Stromal cell of bone marrow (primary cell): ENCODE measurements at places on chromosomes 7 and 10.

GRCh38 chr10:11414314-11415038 is 197.0 kb downstream of the USP6NL start:
- no peak for DNase-seq

- DNase-seq = no peak
Observed at GRCh38 chr7:98399890-98400541, 874 bp downstream of the BAIAP2L1 start.

DNA sequence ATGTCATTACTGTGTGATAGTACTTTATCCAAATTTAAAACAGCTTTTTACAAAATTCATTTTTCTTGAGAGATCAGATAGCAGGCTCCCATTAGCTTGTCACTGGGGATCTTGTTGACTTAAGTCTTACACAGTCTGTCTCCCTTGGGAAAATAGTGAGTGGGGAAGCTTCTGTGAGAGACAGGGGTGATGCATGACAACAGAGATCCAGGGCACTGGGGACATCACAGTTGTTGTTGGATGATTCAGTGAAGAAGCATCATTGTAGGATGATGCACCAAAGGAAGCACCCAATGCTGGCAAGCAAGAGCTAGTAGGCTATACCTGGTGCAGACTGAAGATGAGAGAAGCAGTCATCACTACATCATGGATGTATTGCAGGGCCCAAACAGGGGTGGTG is 284.7 kb downstream of the HDAC9 start:
- DNase-seq = no peak

DNA sequence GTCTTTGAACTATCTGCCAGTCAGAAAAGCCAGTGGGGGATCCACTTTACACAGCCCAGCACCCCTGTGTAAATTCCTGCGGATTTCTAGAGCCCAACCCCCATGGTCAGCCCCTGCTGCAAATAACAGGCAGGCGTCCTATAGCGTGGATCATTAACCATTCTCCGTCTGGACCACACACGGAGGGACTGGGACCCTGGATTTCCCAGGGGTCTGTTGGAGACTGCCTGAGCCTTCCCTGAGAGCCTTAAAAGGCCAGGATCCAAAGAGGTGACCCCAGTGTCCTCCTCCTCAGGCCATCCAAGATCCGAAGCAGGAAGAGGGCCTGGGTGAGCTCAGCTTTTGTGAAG is 11.2 kb upstream of the GRID1 start:
- DNase-seq = no peak

DNA sequence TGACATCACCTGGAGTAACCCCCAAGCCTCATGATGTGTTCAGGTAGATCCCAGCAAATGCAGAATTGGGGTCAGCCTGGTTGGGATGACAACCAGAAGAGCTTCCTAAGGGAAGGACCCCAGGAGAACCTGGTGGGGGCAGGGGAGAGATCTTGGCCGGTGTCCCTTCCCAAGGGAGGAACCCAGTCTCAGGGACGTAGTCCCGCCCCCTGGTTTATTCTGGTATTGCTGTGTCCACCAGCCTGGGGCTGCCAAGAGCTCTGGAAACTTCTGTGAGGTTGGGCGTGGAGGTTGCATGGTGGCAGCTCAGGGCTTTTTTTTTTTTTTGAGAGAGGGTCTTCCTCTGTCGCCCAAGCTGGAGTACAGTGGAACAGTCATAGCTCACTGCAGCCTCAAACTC is 19.4 kb downstream of the GTF2IRD1 start:
- no peak for DNase-seq

GRCh38 chr10:131181456-131181855 is 130.1 kb downstream of the TCERG1L start:
- no peak for DNase-seq

DNA sequence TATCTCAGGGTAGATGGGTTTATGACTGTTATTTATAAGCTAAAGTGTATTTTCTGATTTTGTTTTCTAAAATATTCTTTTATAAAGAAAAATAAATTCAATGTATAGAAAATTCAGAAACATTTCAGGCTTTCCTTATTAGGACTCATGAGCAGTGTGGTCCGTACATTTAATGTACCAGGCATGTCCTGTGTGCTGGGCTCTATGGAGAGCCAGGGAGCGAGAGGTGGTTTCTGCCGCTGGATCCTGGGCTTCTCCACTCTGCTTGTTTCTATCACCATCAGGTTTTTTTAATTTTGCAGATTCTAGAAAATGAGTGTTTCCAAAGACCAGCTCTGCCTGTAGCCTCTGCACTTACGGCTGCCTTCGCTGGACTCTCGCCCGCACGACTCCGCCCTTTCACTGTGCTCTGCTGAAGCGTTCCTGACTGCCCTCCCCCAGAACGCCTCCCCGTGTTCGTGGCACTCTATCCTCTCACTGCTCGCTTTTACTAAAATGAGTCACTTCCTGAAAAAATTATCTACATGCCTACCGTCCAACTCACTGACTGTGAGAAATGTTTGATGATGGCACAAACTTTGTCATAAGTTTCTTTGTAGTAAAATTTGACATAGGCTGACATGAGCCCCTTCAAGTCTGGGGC is 188.5 kb downstream of the ZMYND11 start:
- peak; percentile 96 for DNase-seq

DNA sequence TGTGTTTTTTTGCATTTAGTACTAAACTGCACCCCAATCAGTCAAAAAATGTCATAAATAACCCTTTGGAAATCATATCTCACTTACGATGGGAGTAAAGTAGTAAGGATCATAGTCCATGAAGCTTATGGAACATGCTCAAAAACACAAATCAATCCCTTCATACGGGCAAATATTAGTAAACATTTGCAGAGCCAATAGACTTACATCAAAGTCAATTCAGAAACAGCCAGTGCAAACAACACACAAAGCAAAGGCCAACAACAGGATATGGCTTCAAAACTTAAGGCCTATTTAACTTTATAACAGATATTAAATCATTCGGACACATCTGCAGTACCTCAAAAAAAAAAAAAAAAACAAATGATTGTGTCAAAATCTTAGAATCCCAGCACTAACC is 32.1 kb downstream of the SGCE start:
- DNase-seq = no peak

DNA sequence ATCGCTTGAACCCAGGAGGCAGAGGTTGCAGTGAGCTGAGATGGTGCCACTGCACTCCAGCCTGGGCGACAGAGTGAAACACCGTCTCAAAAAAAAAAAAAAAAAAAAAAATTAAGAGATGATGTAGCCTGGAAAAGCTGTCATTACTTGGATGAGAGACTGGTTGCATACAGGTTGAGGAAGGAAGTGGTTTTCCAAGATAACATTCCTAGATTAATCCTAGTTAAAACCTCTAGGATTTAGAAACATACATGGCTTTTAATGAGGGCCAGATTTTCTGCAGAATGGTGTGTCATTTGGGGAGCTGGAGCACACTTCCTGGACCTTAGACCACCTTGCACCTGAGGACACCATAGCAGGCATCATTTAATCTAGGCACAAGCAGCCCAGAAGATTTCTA is 17.8 kb downstream of the VWA2 start:
- no peak for DNase-seq

DNA sequence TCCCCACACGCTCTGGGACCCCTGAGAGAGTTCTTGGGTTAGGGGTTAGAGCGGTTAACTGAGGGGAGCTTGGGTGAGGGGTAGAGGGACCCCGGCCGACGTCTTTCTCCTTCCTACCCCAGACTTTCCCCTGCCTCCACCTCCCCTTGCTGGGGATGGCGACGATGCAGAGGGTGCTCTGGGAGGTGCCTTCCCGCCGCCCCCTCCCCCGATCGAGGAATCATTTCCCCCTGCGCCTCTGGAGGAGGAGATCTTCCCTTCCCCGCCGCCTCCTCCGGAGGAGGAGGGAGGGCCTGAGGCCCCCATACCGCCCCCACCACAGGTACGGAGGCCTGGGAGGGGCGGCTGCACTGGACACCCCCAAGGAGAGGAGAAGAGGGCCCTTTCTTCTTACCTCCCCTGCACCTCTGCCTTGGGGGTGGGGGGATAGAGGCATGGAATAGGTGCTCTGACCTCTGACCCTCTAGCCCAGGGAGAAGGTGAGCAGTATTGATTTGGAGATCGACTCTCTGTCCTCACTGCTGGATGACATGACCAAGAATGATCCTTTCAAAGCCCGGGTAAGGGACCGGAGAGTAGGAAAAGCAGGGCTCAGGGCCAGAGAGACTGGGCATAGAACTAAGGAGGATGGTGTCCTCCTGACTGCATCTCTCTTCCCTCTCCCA is 1.1 kb downstream of the ZYX start:
- DNase-seq = no peak

DNA sequence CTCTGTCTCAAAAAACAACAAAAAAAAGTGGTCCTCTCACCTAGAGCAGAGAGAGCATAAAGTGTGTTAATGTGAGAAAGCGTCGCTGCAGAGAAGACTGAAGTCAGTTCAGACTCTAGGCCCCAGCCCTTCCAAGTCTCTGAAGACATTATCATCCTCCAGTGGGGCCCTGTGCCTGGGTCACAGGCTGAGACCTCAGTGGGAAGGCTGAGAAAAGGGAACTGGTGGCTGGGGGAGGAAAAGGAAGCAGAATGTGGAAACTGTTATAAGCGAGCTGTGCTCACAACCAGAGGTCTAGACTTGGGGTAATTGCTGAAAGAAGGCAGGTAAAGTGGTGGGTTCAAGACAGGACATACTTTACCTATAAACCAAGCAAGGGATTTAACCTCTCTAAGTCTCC is 4.9 kb upstream of the RRP12 start:
- DNase-seq = no peak

DNA sequence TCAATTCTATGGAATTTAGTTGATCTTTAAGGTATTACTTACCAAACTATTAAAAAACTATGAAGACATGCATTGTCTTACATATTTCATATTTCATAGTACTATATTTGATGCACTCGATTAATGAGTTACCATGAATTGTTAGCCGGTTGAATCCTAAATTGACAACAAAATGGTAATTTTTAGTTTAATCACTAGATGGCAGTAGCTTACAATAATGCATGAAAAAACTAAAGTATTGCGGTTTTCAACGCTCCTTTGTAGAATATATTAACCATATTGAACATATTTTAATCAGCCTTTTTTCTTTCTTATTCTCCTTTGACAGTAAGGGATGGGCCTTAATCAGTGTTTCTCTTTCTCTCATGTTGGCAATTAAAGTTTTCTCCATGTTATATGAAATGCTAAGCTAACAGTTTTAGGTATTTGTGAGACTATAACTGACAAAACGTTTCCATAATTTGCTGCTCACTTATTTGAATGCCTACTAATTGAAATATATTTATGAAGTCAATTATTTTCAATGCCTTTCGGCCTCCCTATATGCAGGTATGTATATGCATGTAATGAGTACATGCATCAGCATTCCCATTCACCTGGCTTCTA is 48.5 kb upstream of the ARL4A start:
- DNase-seq = no peak

GRCh38 chr10:132689721-132690360 is 96.1 kb downstream of the NKX6-2 start:
- DNase-seq = no peak

- no peak for DNase-seq
Observed at GRCh38 chr7:92881091-92881485, 44.7 kb upstream of the CDK6 start.

DNA sequence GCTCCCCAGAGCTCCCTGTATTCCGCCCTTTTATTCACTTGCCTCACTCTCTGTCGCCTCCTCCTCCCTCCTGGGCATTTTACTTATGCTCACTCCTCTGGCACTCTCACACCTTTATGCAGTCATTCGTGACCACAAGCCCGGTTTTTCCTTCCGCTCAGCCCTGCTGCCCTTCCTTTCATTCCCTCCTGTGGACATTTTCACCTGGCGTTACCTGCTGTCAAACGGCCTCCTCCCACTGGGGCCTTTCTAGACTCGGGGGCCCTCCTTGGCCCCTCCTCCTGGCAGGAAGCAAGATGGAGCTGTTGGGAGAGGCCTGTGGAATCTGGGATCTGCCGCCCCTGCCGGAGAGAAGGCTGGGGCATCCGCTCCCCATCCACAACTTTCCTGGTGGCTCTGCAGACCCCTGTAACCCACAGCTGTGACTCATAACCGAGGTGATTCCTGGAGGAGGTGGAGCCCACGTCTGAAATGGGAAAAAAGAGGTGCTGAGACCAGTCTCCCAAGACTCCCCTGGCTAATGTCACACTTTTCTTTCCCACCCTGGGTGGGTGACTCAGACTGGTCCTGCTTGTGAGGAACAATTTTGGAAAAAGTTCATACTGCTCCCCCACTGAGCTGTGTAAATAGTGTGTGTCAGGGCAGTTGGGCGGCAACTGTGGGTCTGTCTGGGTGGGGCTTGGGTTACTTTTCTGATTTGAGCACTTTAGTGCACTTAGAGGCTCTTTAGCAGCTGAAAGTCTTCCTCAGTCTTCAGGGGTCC is 1.2 kb downstream of the VCL start:
- peak; percentile 87 for DNase-seq

GRCh38 chr10:50946991-50947781 is 61.8 kb upstream of the A1CF start:
- DNase-seq = no peak

- peak; percentile 55 for DNase-seq
Observed at GRCh38 chr10:78600740-78601139, 468.0 kb upstream of the ZMIZ1 start.

DNA sequence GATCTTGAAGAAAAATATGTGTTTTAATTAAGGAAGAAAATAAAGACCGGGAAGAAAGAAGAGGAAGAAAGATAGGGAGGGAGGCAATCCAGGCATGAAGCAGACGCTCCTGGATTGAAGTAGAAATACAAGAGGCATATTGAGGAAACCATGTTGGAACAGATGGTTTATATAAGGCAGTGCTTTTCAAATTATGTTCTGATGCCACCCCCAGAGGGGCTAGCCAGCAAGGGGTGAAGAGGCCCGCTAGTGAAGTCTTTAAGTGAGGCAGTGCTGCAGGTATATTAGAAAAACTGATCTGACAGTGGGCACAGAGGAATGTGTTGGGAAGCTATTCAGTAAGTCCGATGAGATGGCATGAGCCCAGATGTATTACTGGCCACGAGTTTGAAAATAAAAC is 40.1 kb downstream of the REEP3 start:
- DNase-seq = no peak

- DNase-seq = no peak
Observed at GRCh38 chr10:24926557-24926956, 25.8 kb downstream of the PRTFDC1 start.

DNA sequence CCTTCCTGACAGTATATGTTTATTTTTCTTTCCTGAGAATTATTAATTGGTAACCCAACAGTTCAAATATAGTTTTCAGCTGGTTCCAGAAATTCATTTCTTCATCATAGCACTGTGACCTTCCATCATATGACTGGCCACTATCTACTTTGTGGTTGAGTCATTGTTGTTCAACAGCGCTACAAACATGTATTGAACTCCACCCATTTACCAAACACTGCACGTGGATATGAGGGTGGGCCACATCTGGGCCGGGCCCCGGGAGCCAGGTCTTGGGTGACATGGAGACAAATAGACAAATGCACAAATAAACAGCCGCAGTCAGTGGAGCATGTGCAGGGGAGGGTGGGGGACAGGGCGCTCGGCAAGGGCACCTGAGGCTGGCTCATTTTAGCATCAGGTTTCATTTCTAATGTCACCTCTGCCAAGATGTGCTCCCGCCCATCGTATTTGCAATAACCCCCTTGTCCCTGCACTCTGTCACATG is 24.0 kb upstream of the EEPD1 start:
- DNase-seq = peak; percentile 33

GRCh38 chr7:6106140-6106904 is 75.1 kb downstream of the ANKRD61 start:
- peak; percentile 34 for DNase-seq
